Midbrain (tissue), 1 donor: ENCODE measurements at places on chromosomes 13 and 19.

DNA sequence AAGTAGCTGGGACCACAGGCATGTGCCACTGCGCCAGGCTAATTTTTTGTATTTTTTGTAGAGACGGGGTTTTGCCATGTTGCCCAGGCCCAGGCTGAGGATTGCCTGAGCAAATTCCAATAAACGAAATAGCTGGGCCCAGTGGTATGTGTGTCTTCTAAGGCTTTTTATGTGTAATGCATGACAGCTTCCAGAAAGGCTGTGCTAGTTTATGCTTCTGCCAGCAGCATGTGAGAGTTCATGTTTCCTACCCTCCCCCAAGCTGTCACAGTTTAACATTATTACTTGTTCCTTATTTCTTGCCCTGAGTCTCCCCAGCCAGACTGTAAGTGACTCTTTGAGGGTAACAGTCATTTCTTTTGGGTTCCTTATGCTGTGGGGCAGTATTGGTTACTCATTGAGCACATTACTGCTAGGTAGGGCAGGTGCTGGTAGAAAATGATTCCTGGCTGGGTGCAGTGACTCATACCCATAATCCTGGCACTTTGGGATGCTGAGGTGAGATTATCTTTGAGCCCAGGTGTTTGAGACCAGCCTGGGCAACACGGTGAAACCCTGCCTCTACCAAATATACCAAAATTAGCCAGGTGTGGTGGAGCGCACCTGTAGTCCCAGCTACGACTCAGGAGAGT lies 13.6 kb downstream of the GPATCH1 start:
- DNase-seq = no peak

DNA sequence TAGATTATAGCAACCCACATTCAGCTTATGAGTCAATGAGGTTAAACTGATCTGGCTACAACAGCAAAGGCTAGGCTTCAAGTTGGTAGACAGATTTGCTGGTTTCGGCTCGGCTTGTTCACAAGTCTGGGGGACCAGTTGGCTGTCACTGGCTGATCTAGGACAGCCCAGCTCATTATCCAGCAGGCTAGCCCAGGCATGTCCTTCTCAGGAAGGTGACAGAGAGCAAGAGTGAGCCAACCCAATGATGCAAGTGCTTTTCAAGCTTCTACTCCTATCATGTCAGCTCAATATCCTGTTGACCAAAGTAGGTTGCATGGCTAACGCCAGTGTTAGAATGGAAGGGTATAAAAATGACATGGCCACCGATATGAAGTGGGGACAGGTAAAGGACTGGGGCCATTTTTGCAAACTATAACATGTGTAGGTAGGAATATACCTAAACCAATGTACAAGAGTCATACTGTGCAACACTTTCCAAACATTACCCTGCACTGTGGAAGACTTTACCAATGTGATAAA lies 220.9 kb upstream of the SOX21 start:
- no peak for DNase-seq

GRCh38 chr19:2524840-2525723 lies 49.2 kb downstream of the GADD45B start:
- DNase-seq = no peak

DNA sequence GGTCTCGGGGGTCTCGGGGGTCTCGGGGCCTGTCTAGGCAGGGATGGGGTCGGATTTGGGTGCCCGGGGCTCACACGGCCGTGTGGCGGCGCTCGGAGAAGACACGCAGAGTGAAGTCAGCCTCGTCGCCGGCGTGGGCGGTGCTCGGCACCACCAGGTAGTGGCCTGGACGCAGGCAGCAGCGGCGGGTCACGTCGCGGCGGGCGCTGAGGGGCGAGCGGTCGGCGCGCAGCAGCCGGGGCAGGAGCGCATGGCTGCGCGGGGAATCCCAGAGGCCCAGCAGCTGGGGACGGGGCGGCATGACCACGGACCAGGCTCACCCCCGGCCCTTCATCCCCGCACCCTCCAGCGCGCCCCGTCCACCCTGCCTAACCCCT lies 8.2 kb downstream of the CAPN12 start:
- no peak for DNase-seq

GRCh38 chr13:39684531-39685137 lies 29.2 kb downstream of the COG6 start:
- DNase-seq = peak; percentile 5

GRCh38 chr13:98810746-98811145 lies 58.3 kb upstream of the SLC15A1 start:
- no peak for DNase-seq

DNA sequence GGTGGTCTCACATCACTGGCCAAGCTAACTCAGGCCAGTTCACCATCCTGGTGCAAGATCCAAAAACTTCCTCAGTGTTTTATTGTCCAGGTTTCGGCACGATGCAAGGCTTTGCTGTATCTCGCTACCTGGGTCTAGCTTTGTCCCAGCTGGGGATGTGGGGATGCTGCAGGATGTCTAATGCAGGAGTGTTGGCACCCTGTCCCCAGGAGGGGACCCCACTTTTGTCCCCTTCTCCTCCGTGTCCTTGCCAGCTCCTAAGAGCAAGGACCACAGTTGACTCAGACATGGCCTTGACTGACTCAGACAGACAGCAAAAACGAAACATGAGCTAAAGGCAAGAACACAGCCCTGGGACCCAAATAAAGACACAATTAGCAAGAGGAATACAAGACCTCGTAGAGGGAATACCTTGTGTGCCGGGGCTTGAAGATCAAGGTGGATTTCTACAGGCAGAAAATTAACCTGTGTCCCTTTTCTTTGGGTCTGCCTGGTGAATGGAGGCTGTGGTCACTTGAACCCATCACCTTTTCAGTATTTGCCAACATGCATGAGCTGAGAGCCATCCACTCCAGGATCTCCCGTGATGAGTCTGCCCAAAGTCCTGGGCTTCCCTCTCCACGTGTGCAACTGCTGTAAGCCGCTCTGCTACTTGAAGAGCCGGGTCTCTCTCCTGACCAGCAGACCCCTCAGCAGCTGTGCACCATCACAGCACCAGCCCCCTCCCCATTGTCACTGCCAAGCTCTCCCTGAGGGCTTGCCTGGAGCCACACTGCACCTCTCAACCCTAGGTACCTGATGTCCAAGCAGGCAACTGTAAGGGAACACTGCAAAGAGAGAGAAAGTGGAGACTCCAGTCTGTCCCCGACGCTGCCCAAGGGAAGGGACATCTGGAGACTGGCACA lies 149.5 kb upstream of the ZNF507 start:
- no peak for DNase-seq
